CD4-positive, alpha-beta T cell treated with Interleukin-12 subunit alpha and Interleukin-12 subunit beta, for 1 hour (primary cell): ENCODE measurements at places on chromosomes 1 and 21.

DNA sequence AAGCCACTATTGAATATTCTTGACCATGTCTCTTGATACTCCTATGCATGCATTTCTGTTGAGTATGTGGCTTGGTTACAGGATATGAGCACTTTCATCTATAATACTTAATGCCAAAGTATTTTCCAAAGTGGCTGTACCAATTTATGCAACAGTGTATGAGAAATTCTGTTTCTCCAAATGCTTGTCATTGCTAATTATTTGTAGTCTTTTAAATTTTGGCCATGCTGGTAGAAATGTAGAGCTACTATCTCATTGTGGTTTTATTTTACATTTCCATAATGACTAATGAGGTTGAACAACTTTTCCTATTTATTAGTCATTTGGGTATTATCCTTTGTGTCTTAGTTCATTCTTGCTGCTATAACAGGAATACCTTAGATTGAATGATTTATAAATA, 71.4 kb upstream of the TSPAN2 start:
- DNase-seq, result no peak

- no peak for DNase-seq
Observed at GRCh38 chr1:32538887-32539583, at the start of gene ZBTB8A. TSS of gene ZBTB8A (plus strand) at chr1:32539427. CDS start at chr1:32592932, 53,505 bp downstream.

GRCh38 chr1:172005856-172006255, 164.6 kb downstream of the DNM3 start:
- DNase-seq, result no peak

DNA sequence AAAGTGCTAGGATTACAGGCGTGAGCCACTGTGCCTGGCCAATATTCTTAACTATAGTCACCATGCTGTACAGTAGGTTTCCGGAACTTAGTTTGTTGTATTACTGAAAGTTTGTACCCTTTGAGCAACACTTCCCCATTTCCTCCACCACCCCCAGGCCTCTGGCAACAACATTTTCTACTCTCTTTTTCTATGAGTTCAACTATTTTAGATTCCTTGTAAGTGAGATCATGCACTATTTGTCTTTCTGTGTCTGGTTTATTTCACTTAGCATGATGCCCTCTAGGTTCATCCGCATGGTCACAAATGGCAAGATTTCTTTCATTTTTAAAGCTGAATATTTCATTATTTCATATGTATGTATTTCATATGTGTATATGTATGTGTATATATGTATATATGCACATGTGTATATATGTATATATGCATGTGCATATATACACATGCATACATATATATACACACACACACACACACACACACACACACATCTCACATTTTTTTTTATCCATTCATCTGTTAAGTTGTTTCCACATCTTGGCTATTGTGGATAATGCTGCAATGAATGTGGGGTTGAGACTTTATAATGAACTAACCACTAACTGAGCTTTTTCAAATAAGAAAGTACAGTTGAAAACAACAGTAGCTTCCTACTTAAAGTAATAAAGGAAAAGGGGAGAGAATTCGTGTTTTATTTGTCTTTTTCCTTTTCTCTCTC, 256.8 kb upstream of the C1orf105 start:
- DNase-seq, result no peak

DNA sequence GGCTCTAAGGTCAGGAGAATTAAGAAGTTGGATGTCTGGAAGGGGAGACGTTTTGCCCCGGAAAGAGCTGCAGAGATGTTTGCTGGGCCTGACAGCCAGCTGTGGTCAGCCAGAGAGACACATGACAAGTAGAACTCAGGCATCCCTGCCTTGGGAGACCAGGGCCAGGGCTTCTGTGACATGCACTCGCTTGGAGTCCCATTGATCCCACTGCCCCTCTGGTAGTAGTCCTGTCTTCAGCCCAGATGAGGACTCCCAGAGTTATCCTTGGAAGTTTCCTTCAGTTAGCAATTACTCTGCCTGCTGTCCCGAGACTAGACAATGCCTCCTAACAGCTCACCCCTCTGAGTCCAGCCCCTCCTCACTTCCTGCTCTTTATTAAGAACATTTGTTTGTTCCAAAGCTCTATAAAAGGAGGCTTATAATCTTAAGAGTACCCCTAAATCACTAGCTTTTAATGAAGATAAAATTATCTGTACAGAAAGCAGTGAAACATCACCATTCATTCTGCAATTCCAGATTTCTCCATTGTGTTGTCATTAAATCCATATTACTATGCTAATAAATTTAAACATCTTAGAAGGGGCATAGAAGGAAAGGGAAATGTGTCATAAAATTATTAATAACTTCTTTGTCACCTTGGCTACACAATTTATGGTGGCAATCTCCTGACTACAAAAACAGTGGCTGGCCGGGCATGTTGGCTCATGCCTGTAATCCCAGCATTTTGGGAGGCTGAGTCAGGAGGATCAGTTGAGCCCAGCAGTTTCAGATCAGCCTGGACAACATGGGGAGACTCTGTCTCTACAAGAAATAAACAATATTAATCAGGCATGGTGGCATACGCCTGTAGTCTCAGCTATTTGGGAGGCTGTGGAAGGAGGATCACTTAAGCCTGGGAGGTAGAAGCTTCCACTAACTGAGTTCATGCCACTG, 94.2 kb downstream of the KCNK1 start:
- no peak for DNase-seq

GRCh38 chr1:208643005-208643597, 398.9 kb upstream of the PLXNA2 start:
- DNase-seq, result no peak

- DNase-seq, result no peak
Observed at GRCh38 chr1:6902153-6902552, 116.9 kb downstream of the CAMTA1 start.

DNA sequence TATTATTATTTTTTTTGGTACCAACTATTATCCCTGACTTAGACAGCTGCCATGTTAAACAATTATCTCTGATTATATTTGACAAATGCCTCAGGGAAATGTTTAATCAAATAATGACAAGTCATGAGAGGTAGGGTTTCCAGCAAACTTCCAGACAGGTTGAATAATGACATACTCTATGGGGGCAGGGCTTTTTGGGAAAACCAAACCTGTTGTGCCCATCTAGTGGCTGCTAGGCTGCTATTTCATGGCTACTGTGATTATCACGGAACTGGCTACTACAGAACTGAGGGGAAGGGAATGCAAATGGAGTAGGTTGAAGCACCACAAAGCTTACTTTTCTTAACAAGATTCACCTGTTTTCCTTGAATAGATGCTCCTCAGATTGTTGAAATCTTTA, 77.6 kb downstream of the DUSP10 start:
- DNase-seq, result no peak

GRCh38 chr1:6591222-6591621, 11.4 kb downstream of the ZBTB48 start:
- DNase-seq, result no peak

- peak; percentile 12 for DNase-seq
Observed at GRCh38 chr1:193241132-193241827, 54.9 kb upstream of the B3GALT2 start.

GRCh38 chr1:86487811-86488141, 19.0 kb downstream of the CLCA1 start:
- no peak for DNase-seq

- no peak for DNase-seq
Observed at GRCh38 chr1:46830665-46831322, 31.9 kb downstream of the CYP4B1 start.

DNA sequence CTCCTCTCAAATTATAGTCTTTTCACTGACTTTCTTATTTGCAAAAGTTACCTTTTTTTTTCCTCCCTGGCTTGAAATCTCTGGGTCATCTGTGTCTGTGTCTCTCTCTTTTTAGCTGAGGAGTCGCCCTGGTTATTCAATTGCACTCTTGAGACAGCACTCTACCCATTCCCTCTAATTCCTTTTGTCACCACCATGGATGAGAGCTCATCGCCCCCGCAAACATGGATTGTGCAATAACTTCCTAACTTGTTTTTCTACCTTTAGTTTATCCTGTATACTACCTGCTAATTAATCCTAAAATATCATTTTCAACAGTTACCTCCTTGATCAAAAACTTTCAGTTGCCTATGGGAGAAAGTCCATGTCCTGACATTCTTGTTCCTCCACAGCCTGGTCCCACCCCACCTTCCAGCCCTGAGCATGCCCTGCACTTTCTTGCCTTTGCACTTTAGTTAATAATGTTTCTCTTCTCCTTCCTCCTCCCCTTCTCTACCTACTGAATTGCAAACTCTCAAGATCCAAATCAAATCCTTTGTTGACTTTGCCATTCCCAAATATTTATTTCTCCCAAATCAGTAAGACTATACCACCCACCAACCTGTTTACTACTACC, 110.4 kb upstream of the MAGI3 start:
- no peak for DNase-seq

- no peak for DNase-seq
Observed at GRCh38 chr1:22252251-22252650, 109.4 kb upstream of the WNT4 start.

DNA sequence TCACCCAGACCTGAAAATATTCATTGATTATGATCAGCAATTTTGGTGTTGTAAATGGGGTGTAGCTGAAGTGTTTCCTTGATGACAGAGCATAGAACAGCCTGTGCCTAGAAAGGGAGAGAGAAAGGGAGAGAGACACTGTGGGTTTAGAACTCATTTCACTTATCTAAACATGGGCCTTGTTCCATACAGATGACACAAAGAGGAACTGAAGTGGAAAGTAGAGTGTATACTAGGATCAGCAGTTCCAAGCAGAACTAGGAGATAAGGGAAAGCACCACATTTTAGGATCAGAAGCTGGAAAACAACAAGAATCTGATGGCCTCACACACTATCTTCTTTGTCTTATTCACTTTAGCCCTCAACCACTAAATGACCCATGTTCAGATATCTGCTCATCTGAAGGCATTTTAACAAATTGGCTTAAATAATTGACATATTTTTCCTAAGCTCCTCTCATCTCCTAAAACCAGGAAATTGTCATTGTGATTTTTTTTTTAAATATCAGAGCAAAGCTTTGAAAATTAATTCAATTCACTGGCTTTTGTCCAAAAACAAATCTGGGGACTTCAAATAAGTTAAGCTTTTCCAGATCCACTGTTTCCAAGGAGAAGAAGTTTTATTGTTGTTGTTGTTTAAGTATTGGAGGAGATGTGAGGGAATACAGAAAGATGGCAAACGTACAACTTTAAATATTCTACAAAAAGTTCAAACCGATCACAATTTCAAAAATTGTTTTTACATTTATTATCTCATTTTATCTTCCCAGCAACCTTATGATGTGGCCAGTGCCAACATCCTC, 103.8 kb downstream of the LYPLAL1 start:
- no peak for DNase-seq

- no peak for DNase-seq
Observed at GRCh38 chr1:177748080-177748801, 221.6 kb downstream of the SEC16B start.

DNA sequence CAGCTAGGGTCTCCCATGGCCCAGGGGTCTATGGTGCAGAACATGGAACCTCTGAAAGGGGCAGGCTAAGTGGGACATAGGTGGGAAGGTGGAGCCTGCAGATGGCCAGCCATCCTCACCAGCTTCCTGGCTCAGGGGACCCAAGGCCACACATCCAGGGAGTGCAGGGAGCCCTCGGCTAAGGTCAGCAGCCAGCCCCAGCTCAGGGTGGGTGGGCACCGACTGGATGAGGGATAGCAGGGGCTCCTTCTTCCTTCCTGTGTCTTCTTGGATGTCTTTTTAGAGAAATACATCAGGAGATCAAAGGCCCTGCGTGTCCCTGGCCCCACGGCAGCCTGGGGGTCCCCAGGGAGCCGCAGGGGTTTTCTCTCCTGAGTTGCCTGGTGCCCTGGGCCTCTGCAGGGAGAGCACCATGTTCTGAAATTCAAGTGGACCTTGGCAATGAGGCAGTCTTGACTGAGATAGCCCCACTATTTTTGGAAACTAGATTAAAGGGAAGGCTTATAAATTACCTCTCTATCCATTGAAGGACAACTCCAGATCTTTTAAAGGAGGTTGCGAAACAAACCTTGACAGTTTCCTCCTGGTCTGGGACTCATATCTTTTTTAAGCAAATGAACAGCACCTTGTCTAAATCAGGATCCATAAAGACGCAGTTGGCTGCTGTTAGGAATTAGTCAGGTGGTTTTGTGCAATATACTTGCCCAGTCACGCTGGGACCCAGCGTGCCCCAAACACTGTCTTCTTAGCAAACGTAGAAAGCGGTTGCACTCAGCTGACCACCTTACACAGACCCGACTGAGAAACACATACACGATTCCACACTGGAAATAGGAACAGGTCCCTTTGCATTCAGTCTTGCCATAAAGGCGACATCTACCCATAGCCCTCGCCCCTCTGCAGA, 242.3 kb downstream of the TOMM20 start:
- no peak for DNase-seq

DNA sequence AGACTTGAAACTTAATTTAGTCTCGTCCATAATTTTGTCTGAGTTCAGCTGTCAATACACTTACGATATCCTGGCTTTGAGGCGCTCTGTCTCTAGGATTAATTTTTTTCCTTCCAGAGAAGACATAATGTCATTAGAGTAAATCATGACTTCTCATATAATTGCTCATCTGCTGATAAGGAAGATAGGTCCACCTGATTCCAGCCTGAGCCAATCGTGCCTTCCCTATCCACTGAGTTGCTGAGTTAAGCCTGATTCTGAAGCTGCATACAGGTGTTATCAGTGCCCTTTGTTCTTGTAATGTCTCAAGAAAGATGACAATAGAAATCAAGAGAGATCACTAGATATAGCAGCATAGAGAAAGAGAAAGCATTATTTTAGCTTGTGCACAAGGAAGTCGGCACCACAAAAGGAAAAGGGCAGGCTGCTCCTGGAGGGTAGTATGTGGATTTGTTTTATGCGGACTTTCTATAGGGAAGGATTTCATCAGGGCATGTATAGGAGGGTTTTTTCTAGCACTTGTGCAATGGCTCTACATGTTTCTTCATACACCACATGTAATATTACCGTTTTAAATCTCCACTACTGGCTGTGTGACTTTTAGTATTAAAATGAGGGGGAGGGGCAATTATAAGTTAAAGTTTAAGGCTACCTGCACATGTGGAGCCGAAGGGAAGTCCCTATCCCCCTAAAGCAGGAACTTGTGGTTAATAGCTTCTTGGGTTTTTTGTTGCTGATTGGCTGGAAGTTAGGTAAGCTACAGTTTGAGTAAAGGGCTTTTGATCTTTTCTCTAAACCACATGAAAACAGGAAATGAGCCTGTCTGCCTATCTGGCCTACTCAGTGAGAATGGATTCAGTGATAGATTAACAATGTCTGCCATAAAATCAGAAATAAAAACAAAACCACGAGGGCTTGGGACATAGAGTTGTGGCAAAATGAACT, 133.4 kb downstream of the PLPPR5 start:
- peak; percentile 89 for DNase-seq

GRCh38 chr1:165697491-165697880, 876 bp downstream of the ALDH9A1 start:
- no peak for DNase-seq

GRCh38 chr1:1157914-1158710, 15.6 kb upstream of the TTLL10 start:
- DNase-seq, result peak; percentile 29

GRCh38 chr1:213541641-213542040, 446.1 kb upstream of the PROX1 start:
- DNase-seq, result no peak

- no peak for DNase-seq
Observed at GRCh38 chr21:15557925-15558324, 171.9 kb upstream of the USP25 start.
